ENCODE measurements at places on chromosomes 6 and 20.

DNA sequence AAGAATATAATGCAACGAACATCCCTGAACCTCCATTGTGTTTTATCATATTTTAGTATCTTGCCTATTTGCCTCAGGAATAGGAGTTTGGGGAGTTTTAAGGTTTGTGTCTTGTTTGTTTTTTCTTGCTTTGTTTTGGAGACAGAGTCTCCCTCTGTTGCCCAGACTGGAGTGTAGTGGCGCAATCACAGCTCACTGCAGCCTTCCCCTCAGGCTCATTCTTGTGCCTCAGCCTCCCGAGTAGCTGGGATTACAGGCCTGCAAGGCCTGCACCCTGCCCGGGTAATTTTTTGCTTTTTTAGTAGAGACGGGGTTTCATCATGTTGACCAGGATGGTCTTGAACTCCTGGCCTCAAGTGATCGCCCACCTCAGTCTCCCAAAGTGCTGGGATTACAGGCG lies 63.3 kb upstream of the CARMIL1 start:
- DNase-seq = no peak

DNA sequence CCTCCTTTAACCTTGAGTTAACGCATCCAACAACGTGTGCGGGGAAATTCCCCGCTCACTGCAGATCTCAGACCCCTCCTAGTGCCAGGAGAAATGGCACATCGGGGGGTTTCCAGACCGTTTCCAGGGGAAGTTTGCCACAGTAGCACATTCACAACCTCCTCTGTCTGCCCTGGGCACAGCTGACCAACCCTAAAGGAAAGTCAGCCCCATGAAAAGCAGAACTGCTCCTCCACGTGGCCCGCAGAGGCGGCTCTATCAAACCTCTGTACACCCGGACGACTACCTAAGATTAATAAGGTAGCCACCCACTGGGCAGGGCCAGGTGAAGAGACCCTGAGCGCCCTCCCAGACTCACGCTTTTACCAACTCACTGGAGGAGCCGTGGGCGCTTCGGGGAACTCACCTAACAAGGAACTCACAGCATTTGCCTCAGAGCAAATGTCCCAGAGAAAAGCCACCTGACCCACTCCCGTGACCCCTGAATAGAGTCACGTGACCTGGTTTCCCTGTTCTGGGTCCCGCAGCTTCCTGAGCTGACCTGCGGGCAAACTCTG lies 93.1 kb downstream of the PRND start:
- DNase-seq = peak; percentile 76

DNA sequence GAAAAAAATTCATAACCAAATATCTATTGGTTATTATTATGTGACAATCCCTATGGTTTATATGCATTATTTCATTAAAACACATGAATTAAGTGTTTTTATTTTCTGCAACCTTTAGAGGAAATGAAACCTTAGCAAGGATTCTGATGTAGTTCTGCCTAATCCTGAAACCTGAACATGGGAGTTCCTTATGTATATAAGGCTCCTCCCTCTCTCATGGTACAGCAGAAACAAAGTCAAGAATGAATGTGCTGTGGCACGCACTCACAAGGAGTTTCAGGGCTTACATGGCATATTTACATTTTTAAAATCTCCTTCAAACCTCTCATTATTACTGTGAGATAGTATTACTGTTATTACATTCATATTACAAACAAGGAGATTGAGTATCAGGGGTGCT lies 426.4 kb upstream of the CITED2 start:
- no peak for DNase-seq

DNA sequence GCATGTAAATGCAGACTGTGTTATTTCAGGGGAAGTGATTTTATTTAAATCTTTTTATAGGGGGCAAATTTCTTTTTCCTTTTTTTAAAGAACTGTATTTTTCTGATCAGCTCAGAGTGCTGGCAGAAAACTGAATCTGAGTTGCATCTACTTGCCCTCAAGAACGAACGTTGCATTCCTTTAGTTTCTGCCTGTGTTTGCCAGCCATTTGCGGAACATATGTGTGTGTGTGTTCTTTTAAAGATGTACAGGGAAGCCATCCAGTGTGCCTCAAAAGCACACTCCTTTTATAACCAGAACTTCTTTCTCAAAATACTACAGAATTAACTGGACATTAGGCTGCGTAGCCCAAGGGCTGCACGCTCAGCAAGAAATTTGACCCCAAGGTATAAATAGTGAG lies 25.8 kb upstream of the INSM1 start:
- DNase-seq = no peak

DNA sequence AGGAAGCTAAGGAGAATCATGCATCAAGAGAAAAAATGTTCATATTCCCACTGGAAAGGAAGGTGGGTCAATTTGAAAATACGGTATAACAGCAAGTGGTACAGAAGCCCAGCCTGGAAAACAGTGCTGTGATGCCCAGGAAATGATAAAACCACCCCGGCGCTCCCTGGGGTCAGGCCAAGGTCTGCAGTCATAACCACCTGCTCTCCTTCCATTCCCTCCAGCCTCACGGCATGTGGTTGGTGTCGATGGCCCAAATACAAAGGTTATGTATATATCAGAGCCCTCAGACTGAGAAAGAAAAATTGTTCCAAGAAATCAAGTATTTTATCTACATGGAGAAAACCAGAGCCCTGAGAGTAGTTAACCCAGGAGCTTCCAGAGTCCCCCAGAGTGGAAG lies 208.1 kb upstream of the CDYL start:
- DNase-seq = no peak

GRCh38 chr20:15179381-15179780 lies 842.0 kb upstream of the FLRT3 start:
- no peak for DNase-seq

- no peak for DNase-seq
These were observed 159.2 kb downstream of the ANKRD60 start for GRCh38 chr20:58069207-58069606.

GRCh38 chr20:32291166-32291565 lies 13.7 kb downstream of the KIF3B start:
- DNase-seq = no peak

- DNase-seq = no peak
These were observed 40.4 kb downstream of the KIF25 start for GRCh38 chr6:168037856-168038255.

GRCh38 chr6:157861814-157862213 lies 38.8 kb downstream of the SNX9 start:
- DNase-seq = no peak

DNA sequence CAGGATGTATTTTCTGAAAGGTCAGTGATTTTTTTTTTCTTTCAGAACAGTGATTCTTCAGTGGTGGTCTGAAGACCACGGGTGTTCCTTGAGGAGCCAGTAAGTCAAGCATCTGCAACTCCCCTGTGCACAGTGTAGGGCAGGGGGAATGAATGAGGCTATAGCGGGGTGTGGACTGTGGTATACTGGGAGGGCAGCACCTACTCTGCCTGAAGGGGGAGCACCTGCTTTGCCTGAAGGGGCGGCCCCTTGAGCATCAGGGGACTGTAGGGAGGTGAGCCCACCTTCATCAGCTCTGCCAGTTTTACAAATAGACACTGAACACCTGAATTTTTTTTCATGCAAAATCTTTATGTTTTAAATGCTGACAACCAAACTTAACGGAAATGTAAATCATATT lies 77.5 kb upstream of the RIPOR2 start:
- no peak for DNase-seq

DNA sequence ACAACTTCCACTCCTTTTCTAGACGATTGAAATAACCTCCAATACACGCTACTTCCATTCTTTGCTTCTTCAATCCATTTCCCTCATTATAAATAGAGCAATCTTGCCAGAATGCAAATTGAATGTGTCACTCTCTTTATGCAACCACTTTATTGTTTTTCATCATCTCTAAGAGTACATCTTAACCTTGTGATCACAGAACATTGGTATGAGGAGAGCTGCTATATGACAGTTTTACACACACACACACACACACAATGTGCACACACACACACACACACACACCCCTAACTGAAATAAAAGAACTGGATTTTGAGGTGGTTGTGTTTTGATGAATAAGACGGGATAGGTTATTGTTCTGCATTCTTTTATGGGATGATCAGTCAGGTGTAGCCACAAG lies 187.0 kb downstream of the HDGFL1 start:
- no peak for DNase-seq

GRCh38 chr20:19947611-19948264 lies 69.4 kb upstream of the NAA20 start:
- peak; percentile 62 for DNase-seq

GRCh38 chr20:22442318-22442717 lies 142.1 kb downstream of the FOXA2 start:
- no peak for DNase-seq

GRCh38 chr6:164690241-164690640 lies 619.2 kb downstream of the C6orf118 start:
- no peak for DNase-seq

- no peak for DNase-seq
These were observed 51.9 kb downstream of the TRAM2 start for GRCh38 chr6:52524918-52525317.

DNA sequence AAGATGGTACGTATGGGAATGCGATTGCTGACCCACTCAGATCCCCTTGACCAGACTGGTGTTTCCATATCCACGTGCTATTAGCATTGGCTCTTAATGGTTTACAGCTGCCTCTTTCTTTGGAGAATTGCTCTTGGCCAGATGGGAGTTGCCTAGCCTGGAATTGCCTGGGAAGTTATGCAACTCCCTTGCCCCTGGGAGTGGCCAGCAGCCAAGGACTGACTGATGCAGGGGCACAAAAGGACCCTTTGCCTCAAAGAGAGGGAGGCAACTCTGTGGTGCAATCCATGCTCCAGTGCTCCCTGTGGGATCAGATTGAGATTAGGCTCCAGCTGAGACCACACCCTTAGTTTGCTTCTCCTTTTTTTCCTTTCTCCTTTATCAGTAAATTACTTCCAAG lies 203.5 kb upstream of the JAG1 start:
- DNase-seq = no peak

GRCh38 chr6:103122766-103123601 lies 1729.5 kb downstream of the GRIK2 start:
- DNase-seq = peak; percentile 16

GRCh38 chr6:85063611-85064010 lies 299.2 kb upstream of the TBX18 start:
- no peak for DNase-seq

GRCh38 chr20:59300333-59301081 lies at the start of gene EDN3:
Gene EDN3, plus strand, starts transcription at chr20:59300611. Its CDS starts 202 bp downstream, at chr20:59300813.
- DNase-seq = no peak

DNA sequence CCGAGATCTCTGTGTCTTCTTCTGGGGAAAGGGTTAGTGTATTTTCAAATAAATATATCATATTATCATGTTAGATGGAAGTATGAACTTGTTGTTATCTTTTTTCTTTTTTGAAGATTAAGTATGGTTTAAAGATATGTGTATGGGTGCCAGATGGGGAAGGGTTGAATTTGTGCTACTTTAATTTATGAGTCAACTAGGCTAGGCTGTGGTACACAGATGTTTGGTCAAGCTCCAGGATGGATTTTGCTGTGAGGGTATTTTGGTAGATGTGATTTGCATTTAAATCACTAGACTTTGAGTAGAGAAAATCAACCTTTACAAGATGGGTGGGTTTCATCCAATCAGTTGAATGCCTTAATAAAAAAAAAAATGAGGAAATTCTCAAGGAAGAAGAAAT lies 886.6 kb upstream of the ADGRB3 start:
- DNase-seq = no peak

GRCh38 chr20:13035399-13036152 lies 26.8 kb downstream of the SPTLC3 start:
- DNase-seq = no peak

DNA sequence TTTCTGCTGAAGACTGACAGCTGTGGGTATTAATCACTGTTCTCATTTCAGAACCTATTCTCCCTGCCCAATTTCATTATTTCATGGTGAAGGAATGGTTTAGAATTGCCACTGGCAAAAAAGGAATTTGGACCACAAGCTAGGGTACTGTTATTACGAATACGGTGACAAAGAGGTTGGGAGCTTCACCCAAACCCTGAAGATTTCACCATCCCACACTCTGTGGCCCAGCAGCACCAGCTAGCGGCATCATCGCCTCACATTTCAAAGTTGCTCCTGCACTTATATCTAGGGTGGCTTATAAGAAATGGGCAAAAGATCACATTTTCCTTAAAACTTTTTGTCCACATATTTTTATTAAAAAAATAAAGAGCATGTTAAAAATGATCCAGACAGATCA lies 236.1 kb downstream of the SYNDIG1 start:
- no peak for DNase-seq

DNA sequence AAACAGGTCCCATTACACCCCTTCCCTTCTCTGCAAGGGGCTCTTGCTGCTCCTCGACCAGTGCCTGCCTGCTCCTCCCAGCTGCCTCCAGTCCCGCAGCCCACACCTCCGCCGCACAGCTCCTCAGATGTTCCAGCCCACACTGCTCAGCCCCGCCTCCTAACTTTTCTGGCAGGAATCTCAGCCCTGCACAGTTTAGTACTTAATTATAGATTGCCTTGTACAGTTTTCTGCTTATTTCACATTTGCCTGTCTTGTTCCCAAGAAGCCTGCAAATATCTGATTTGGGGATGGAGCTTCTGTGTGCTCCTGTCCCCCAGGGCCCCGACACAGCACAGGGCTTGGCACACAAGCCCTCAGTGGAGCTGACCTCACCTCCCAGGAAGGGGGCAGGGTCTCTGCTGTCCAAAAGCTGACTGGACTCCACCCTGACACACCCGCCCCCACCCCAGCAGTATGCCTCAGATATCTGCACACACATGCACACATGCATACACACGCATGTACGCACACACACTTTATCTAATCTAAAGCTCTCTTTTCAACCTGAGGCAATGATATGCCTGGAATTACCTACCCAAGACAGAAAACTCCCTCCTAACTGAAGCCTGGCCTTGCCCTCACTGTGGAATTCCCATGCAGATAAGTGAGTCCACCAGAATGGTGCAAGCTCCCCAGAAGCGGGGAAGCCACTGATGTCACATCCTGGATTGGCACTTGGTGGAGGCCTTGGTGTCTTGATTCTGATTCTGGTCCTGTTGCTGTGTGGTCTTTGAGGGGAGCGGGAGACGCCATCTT lies 1.2 kb upstream of the PNPLA1 start:
- DNase-seq = no peak

DNA sequence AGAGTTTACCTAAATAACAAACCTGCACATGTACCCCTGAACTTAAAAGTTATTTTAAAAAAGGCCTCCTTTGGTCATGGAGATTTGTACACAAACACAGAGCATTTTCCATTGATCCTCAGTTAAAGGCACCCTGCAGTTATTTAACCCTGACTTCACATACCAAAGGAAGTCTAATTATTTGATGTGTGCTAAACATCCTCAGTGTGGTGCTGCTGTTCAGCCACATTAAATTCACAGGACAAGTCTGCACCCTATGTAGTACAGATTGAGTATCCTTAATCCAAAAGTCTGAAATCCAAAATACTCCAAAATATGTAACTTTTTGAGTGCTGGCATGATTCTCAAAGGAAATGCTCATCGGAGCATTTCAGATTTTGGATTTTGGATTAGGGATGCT lies 21.4 kb downstream of the KCNQ5 start:
- DNase-seq = no peak
